CD4-positive, alpha-beta memory T cell (primary cell): ENCODE measurements at places on chromosomes 4 and X. TPM values are rescaled to one million over a fixed set of nuclear protein-coding genes. Genes with fewer than 3 reads are reported as not detected.

CFP gene
- 29.0 TPM for total RNA-seq

COL4A5 gene
- not detected for total RNA-seq

- peak; percentile 44 for DNase-seq
Observed at GRCh38 chrX:109856974-109857373, 123.9 kb upstream of the ACSL4 start.

DNA sequence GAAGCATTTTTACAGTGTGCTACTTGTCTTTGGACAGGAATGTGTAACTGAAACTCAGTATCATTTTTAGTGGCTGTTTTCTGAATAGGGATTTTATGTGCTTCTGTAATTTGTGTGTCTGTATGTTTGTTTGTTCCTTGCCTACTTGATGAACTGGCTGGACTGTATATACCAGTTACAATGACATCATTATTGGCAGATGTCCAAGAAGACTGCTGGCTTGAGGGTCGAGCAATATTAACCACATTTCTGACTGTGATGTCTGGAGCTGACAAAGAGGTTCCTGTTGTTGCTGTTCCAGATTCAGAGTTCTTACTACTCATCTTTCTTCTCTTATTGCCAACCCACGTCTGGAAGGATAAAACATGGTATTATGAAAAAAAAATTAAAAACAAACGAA is 33.0 kb downstream of the HDX start:
- no peak for DNase-seq

GRCh38 chrX:103063191-103063845 is 653 bp downstream of the BEX1 start:
- no peak for DNase-seq

DNA sequence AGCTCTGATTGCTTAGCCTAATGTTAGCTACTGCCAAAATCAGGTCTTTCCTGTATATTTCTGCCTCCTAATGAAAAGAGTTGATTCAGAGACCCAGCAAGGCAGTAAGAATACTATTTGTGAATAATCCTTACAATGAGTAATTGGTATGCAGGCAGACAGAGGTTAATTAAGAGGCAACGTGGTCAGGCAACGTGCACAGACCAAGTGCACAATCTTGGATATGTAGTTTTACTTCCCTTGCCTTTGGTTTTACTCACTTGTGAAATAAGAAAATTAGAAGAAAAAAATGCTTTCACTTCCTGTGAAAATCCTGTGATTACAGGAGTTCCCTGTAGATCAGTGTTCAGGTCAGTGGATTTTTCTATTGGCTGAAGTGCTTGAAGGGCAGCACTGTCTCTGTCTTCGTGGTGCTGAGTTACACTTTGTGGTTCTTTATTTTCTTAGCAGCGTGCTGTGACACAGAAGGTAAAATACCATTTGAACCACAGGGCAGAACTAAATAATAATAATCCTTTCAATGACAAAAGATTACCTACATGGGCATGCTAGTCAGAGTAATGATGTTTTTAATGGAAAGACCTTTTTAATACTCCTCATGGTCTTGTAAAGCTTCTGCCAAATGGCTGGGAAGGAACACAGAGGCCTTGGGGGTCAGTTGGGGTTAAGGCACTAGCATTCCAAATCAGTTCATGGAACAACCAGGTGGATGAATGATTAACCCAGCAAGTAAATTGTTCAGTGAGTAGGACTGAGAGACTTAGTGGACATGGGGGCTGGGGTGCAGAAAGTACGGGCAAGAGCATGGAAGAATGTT is 430.9 kb downstream of the MAPK10 start:
- no peak for DNase-seq

CFAP97 gene
- total RNA-seq: 41.6 TPM

GRCh38 chrX:55340896-55341433 is 76.2 kb upstream of the PAGE3 start:
- DNase-seq: peak; percentile 20

- DNase-seq: no peak
Observed at GRCh38 chr4:152929888-152930287, 6.2 kb upstream of the FHDC1 start.
